NCI-H446 (cell line): ENCODE measurements at places on chromosomes 12 and 14.

DNA sequence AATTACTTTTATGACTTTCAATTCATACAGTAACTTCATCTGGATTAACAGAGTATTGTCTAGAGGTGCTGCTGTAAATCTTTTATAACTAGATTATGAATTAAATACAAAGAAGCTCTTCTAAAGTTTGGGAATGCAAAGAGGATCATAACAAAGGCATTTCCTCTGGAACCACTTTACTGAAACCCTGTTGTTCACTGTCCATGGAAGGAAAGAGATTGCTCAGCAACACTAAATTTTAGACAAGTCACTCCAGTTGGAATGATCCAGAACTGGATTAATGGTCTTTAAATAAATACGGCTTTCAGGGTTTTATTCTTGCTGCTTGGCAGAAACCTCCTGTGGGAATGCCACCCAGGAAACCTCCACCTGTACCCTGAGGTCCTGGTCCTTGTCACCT, 250.6 kb downstream of the KSR2 start:
- no peak for DNase-seq

GRCh38 chr14:100810861-100811461, 15.0 kb upstream of the MEG3 start:
- DNase-seq, result no peak

DNA sequence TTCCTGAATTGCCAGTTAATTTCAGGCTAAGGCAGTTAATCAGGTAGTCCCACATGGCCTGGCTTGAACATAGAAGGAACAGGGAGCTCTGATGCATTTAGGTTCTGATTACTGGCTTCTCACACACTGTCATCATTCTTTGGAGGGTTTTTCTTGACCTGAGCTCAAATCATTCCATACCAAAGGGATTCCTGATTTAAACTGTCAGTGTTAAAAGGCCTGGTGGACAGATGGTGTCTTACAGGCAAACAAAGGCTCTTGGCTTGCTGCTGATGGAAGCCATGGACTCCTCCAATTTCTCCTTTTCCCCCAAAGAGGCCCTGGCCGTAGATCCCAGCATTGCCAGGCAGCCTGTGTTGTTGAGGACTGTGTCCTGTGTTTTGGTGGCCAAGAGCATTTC, 30.2 kb downstream of the CACNA1C start:
- DNase-seq, result peak; percentile 91

DNA sequence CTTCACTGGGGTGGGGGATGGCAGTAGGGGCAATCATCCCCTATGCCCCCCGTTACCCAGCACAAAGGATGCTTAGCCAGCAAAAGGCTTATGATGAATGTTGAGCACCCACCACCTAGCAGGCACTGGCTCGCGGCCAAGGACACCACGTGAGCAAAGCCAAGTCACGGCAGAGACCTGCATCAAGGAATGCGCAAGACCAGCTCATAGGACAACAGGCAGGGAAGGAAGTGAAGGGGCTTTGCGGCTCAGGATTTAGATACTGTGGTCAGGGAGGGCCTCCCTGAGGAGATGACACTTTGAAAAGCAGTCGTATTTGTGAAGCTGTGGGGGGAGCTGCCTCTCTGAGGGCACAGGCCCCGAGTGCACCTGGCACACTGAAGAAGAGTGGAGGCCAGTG, 32.8 kb downstream of the SH2B3 start:
- DNase-seq, result no peak

DNA sequence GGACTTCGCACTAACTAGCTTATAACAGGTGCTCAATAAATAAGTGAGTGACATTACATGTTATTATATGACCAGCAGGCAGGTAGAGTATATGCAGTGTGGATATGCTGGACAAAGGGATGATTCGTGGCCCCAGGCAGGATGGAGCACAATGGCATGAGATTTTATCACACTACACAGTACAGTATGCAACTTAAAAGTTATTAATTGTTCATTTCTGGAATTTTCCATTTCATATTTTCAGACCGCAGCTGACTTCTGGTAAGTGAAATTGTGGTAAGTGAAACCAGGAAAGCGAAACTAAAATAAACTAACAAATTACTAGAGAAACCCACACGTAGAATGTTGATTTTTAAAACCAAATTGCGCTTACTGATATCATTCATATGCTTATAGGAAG, 3.3 kb downstream of the PARP11 start:
- no peak for DNase-seq

GRCh38 chr12:27319409-27319808, 13.2 kb upstream of the BMAL2 start:
- DNase-seq, result no peak

DNA sequence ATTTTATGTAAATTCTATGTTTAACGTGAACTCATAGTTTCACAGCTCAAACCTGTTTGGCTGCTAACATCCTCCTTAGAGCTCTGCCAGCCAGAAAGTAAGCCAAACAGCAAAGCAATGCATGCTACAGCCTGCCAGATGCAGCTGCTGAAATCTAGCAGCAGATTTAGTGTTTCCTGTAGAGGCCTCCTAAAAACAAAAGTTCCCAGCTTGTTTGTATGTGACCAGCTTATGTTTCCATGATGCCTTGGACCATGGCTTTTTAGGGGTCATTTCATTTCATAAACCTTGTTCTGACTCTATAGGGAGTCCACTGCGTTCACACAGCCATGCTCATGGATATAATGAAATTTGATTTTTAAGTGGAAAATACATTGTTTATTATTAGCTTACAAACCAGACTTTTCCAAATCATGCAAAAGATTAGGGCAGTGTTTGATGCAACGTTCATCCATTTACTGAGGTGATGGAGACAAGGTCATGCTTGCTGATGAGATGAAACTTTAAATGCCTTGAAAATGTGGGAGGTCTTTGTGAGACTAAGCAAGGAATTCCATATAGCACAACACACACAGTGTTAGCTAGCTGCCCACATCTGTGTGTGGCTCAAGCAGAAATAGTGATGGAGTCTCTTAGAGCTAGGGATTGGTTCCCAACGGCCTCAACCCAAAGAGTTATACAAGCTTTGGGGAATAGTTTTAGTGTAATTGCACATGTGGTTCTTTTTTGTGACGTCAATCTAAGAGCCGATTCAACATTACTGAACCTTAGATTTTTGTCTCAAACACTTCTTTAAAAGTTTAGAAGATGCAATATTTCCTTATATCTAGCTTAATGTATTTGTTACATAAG, 157.5 kb upstream of the LRIG3 start:
- peak; percentile 40 for DNase-seq

DNA sequence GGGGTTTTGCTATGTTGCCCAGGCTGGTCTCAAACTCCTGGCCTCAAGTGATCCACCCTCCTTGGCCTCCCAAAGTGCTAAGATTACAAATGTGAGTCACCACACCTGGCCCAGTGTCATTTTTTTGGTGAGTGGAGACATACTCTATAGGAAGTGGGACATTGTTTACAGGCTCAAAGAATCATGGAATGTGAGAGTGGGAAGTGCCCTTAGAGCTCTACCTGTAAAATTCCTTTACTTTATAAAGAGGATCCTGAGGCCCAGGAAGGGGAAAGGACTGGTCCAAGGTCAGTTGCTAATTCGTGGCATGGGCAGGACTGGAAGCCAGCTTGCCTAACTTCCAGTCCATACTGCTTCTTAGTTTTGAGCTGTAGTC, 8.7 kb upstream of the ADCK1 start:
- no peak for DNase-seq

DNA sequence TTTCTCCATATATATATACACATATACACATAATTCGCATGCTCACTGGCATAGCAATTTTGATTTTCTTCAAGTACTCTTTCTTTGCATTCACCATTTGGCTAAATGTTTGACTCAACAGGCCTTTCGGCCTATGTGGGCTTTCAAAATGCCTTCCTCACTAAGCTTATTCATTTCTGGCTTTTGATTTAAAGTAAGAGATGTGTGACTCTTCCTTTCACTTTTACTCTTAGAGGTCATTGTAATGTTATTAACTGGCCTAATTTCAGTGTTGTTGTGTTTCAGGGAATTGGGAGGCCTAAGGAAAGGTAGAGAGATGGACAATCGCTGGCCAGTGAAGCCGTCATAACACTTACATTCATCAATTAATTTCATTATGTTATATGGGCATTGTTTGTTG, 14.5 kb upstream of the KLRD1 start:
- DNase-seq, result no peak

DNA sequence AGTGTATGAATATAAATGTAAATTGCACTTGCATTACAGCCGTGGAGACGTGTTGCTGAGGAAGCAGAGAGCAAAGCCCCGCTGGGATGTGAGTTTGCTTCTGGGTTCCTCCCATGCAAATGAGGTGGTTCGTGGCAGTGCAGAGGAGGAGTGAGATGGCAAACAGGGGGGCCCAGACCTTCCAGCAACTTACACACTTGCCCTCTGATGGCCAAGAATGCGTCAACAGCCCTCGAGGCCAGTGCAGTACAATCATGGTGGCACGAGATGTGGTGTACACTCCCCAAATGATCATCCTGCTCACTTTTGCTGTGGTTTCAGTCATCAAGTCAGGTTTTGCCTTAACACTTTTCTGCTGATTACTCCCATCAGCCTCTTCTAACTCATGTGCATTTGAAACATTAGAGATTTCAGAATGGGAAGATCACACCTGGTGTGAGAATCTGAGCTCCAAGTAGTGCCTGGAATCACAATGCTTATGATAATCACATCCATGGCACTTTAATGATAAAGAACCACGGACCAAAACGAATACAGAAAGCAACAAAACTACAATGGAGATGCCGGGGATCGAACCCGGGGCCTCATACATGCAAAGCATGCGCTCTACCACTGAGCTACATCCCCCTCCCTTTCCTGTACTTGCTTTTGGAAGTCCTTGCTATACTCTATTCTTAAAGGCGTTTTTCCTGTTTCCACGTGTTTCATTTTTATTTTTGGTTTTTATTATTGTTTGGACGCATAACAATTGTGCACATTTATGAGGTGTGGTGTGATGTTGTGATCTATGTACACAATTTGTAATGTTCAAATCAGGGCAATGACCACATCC, 7.0 kb upstream of the UBC start:
- no peak for DNase-seq

DNA sequence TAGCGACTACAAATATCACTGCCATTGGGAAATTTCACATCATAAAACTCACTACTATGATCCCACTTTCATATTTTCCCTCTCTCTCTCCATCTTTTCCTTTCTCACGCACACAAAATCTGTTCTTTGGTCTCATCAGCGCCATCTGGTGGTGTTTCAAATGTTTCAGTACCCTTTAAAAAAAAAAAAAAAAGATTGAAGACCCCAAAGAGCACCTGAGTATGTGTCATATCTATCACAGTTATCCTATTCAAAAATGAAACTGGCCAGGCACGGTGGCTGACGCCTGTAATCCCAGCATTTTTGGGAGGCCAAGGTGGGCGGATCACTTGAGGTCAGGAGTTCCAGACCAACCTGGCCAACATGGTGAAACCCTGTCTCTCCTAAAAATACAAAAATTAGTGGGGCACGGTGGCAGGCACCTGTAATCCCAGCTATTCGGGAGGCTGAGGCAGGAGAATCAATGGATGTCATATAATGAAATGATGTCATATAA, 72.4 kb downstream of the TTC9 start:
- peak; percentile 68 for DNase-seq

DNA sequence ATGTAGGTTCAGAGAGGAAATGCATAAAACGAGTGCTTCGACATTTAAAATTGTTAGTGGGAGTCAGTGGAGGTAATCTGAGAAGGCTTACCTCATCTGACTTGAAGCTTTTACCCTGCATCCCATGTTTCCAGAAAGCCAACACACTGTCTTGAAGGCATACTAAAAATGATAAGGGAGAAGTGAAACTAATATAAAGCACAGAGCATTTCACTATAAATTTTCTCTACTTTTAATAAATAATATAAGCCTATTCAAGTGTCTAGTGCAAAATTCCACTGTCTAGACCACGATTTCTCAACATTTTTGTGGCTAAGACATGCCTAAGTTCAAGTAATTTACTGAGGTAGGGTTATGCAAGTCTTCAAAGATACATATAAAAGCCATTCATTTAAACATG, 29.1 kb upstream of the CDKL1 start:
- no peak for DNase-seq

DNA sequence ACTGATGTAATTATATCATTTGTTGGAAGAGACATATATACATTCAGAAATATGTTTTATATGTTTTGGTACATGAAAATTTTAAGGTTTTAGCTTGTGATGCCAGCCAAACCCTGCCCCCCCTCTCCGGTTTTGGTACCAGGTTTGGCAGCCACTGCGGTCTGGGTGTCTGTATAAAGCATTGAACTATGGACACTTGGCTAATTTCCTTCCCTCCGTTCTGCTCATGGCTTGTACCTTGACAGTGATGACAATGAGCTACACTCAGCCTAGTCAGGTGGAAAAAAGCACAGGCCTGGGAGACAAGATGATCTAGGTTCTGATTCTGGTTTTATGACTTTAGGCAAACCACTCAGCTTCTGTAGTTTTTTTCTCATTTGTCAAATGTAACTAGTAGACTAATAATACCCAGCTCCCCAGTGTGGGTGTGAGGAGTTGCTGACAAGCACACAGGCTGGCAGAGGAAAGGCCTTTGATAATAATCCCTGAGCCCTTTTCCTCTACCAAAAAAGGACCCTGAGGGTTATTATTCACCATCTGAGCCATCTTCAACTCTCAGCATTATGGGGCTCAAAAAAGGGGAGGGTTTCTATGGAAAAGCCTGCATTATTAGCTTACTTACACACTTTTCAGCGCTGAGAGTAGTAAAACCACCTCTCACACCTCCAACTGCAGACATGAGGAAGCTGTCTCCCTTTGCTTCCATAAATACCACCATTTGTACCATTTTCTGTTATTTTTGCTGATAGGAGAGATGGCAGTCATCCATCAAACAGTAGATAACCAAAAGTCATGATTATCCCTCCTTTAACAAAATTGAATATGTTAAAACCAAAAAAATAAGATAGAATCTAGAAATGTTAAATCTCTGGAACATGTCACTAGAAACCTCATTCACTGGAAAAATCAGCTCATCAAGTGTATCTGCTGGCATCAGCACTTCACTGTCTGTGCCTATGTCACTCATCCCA, 76.3 kb upstream of the PSMC1 start:
- DNase-seq, result no peak

DNA sequence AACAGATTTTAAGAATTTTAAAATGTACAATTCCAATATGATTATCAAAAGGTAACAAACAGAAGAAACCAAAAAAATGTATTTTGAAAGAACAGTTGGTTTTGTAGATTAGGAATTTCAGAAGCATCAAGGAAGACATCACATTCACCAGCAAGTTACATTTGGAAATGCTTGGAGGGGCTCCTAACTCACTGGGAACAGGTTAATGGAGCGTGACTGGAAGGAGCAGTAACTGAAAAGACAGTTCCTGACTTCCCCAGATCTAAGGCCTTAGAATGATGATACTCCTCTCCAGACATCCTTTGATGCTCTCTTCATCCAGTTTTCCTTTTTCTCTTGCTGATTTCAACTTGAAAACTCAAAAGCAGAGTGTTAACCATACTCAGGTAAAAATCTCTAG, 220.0 kb upstream of the EGLN3 start:
- no peak for DNase-seq

- DNase-seq, result no peak
These were observed 180.2 kb upstream of the SYT1 start for GRCh38 chr12:78684419-78684818.

DNA sequence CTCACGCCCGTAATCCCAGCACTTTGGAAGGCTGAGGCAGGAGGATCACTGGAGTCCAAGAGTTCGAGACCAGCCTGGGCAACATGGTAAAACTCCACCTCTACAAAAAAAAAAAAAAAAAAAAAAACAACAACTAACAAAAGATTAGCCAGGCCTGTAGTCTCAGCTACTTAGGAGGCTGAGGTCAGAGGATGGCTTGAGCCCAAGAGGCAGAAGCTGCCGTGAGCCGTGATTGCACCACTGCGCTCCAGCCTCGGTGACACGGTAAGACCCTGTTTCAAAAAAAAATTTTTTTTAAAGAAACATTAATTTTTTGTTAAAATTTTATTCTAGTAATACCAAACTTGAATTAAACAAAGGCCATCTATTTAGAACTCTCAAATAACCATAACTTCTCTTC, 77.8 kb downstream of the PPP2R5E start:
- no peak for DNase-seq
